ENCODE measurements at places on chromosomes 7 and 10. TPM values are rescaled to one million over a fixed set of nuclear protein-coding genes. Genes with fewer than 3 reads are reported as not detected.

- DNase-seq, result no peak
Measured at GRCh38 chr10:7702288-7702812, 766 bp upstream of the ITIH2 start.

CREB5 gene
- 15.4 TPM for total RNA-seq

ADCY1 gene
- total RNA-seq, result 10.8 TPM

DNA sequence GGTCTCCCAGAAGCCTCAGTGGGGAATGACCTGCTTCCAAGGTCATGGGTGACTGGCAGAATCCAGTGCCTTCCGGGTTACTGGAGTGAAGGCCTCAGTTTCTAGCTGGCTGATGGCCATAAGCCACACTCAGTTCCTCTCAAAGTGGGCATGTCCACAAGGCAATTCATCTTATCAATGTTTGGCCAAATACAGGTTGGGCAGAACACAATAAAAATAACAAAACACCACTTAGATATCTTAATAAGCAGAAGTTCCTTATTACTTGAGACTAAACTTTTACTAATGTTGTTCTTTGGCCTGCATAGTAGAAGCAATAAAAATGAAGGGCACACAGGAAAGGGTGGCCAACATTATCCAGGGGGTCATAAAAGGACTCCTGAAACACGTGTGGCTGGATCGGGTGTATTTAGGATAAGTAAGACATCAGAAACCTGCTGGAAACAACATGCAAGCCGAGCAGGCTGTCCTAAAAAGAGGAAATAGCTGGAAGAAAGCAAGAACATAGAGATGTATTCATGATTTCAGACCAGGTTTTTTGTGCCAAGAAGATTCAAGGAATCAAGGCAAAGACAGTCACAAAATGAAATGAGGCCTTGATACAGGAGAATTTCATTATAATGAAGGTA lies 19.6 kb upstream of the AKR1C2 start:
- DNase-seq, result no peak
